ENCODE measurements at places on chromosomes 1 and 21. TPM values are rescaled to one million over a fixed set of nuclear protein-coding genes. Genes with fewer than 3 reads are reported as not detected.
A peak's percentile ranks its signal among the peaks of the same experiment; 100 is the strongest.

- no peak for DNase-seq
These were observed 3.4 kb upstream of the CROCC start for GRCh38 chr1:16918371-16918770.

DNA sequence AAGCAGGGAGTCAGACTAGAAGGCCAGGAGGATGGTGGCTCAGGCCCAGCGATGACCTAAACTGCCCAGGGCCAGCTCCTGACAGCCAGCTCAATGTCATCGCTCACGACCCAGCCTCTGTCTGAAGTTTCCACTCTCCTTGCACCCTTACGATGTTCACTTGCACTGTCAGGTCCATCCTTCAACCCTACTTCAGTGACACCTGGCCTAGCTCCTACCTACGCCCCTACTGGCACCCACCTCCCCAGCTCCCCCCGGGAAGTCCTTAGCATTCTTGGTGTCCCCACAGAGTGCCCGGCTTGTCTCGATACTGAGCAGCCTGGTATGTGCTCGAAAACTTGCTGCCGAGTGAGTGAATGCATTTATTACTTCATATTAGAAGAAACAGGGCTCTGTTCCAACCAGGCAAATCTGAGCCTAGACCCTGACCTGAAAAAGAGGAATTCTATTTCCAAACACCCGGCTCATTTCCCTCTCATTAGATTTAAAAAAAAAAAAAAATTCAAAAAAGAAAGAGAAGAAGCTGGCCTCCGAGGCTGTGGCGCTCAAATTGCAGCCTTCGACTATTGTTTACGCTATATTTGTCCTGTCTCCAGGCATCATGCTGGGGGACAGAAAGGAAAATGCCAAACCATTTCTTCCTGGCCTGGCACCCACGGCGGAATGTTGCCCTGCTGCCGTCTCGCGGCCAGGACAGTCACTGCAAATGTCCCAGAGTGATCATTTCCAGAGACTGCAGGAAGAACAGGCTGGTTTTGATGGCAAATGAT is 29.8 kb upstream of the LRRC38 start:
- peak; percentile 62 for DNase-seq

DNA sequence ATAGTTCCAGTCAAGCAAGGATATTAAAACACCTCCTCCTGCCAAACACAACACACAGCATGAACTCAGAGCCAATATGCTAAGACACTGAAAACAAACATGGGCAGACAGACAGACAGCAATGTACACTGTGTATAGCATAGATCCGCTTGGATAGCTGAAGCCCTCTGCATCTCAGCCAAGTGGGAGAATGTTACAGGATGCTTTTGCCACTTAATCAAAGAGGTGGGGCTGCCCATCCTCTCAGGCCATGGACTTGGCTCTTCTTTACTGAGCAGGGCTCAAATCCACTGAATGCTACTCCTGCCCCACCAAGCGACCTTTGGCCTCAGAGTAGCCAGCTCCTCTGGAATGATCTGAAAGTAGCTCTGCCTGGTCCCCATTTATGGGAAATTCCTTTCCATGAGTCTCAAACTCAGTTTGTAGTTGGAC is 64.7 kb upstream of the NGF start:
- no peak for DNase-seq

DNA sequence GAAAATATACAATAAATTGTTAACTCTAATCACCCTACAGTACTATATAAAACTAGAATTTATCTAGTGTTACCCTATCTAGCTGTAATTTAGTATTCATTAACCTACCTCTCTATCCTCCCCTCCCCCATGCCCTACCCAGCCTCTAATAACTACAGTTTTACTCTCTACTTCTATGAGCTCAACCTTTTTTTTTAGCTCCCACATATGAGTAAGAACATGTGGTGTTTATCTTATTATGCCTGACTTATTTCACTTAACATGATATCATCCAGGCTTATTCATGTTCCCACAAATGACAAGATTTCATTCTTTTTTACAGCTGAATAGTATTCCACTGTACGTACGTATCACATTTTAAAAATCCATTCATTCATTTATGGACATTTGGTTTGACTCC is 46.0 kb upstream of the WARS2 start:
- no peak for DNase-seq

GRCh38 chr1:164141797-164142196 is 417.2 kb upstream of the PBX1 start:
- DNase-seq: no peak

DNA sequence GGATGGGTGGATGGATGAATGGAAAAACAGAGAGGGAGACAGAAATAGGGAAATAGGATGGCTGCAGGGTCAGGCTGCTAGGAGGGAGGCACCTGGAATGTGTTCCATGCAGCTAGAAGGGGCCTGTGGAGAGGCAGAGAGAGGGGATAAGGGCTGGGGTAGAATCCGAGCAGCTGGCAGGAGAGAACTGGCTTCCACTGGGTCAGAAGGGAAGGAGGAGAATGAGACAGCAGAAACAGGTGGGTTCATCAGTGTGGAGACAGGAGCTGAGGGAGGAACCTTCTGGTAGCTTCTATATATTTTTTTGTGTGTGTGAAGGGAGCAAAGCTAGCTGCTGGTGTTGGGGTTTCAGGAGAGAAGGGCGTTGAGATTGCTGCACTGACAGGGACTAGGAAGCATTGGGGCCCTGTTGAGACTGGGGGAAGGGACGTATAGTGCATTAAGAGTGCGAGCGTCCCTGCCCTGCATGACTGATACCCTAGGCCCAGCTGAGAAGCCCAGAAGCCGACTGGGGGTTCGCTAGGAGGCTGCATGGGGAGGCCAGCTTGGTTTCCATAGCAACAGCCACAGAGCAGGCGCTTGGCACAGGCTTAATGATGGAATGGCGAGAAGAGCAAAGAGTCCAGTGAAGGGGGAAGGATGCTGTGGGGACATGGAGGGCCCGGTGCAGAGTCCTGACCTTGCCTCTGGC is 14.8 kb upstream of the KIF21B start:
- no peak for DNase-seq

DNA sequence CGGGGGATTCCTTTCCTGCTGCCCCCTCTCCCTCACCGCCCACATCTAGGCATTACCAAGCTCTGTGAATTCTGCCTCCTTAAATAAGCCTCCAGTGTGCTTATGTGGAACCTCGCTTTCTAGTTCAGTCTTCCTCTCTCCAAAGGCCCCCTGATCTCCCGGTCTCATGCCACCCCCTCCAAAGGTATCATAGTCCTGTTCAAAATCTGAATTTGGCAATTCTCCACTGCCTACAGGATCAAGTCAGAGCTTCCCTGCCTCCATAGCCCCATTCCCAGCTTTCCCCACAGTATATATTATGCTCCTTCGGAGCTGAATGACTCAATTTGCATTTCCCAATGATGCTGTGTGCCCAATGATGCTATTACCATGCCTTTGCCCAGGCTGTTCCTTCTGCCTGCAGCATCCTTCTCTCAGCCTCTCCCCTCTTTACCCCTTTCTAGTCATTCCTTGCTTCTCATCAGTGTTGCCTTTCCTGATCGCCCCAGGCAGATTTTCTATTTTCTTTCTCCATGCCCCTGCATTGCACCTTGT is 1.7 kb downstream of the AZIN2 start:
- DNase-seq: no peak

DNA sequence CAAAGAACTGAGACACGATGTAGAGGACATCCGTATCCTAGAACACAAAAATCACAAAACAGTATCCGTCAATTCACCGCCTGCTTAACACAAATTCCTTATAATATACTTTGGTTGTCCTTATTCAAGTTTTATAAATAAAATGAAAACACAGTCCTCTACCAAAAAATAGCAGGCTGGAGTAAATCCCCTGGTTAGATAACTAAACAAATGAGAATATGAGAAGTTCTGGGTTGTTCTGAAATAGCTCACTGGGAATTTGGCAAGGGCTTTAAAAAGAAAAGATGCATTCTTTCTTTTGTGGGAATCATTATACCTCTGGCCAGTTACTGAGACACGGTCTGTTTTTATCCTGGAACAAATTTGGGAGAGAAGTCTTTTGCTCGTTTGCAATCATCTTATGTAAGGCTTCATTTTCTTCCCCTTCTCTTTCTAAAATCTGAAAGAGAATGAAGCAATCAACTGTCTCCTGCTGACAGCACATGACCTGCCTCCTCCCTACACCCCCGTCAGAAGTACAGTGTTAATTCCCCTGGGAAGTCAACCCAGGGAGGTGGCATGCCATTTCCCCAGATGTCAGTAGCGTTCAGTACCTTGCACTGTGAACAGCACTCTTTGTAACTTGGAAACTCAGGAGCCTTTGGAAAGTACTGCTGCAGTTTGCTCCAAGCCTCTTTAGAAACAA is 37.1 kb upstream of the RAP1GAP start:
- DNase-seq: no peak

DNA sequence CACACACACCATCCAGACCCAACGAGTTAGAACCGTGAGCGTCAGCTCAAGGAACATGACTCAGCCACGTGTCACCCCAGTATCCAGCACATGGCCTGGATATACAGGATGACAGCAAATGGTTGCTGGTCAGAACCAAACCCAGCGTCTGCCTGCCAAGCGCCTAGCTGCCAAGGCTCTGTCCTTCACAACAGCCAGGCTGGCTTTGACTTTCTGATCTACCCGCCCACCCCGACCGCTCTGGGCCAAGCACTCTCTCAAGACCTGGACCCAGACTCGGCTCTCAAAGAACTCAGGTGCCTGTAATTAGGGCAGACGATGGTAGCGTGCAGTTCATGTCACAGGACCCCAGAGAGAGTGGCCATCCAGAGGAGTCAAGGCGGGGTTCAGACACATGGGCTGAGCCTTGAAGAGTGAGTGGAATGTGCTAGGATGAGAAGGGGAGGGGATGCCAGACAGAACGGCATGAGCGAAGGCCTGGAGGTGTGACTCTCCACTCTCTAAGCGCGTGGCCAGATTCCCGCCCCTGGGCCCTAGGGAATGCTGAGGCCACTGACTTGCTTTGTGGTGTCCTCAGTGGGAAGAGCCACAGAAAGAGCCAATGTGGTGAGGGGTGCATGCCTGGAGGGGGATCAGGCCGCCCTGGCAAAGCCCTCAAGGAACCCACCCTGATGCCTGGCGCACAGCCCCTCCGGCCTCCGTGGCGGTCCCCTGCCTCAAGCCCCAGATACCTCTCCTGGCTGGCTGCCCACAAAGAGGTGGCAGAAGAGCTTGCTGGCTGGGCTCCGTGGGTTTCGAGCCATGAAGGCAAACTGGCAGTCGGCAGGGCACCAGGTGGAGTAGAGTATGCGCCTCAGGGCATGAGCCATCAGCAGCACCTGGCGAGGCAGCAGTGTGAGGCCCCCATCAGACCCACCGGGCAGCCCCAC is 7.0 kb downstream of the SH2D5 start:
- no peak for DNase-seq

GRCh38 chr1:25572107-25572506 is 28.7 kb downstream of the LDLRAP1 start:
- DNase-seq: no peak

DNA sequence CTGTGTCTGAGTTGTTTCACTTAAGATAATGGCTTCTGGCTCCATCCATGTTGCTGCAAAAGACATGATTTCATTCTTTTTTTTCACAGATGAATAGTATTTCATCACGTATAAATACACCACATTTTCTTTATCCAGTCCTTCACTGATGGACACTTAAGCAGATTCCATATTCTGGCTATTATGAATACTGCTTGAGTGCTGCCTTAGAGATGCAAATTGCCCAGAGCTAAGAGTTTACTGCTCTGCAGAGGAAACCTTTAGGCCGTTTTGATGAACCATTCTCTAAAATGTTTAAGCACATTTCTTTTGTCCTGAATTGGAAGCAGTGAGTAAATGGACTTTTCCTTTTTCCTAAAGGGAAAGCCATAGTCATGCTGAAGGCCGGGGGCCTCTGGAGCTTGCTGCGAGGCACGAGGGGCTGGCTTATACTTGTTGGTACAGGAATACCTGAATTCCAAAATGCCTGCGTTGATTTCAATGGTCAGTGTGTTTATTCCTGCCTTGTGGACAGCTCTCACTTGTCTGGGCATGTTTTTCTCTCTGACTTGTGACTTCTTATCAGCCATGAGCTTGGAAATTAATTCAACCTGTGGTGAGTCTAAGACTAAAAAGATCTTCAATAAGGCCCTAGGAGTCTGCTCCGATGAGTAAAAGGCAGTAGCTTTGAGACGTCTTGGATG is 201.0 kb upstream of the MAP1LC3C start:
- no peak for DNase-seq

DNA sequence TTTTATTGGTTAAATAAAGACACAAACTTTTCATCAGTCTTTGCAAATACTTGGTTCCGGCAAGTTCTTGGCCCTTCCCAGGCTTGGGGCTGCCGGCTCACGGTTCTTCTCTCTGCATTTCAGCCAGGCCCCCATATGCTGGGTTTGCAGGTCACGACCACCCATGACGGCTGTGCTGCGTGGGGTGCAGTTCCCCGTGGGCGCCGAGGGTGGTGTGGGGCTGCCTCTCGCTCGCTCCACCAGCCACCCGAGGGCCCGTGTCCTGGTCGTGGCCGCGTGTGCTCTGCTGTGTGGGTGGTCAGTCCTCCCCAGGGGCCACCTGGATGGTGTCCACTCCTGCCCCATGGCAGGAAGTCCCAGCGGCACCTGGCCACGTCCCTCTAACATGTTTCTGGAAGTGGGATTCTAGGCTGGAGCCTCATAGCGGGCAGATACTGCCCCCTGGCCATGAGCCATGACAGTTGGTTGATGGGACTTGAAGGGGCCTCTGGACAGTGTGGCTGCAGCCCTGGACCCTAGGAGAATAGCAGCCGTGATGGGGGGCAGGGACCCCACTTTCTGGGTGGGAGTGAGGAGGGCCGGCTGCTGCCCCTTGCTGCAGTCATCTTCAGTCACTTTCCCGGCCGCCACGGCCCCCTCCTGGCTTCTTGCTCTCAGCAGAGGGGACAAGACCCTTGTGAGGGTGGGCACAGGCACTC is 46.3 kb downstream of the SKI start:
- no peak for DNase-seq

GRCh38 chr1:185305419-185305818 is 11.6 kb downstream of the IVNS1ABP start:
- DNase-seq: no peak

The LRRC39 gene
- polyA plus RNA-seq: 3.3 TPM

The MPZ gene
- polyA plus RNA-seq: 6.7 TPM

The CTSS gene
- 7.4 TPM for polyA plus RNA-seq

The KLHDC7A gene
- 13.5 TPM for polyA plus RNA-seq

The SMIM11 gene
- polyA plus RNA-seq: 4.6 TPM

The COL9A2 gene
- 31.3 TPM for polyA plus RNA-seq

The FCER1A gene
- 0.47 TPM for polyA plus RNA-seq

The TMEM59 gene
- 329 TPM for polyA plus RNA-seq

The SLC25A44 gene
- 28.4 TPM for polyA plus RNA-seq

The DMRTA2 gene
- not detected for polyA plus RNA-seq

The AADACL4 gene
- polyA plus RNA-seq: 2.5 TPM
